ENCODE measurements at places on chromosomes 2 and 18.
A peak's percentile ranks its signal among the peaks of the same experiment; 100 is the strongest.

GRCh38 chr18:30860741-30861140 is 181.8 kb downstream of the DSC3 start:
- no peak for DNase-seq

DNA sequence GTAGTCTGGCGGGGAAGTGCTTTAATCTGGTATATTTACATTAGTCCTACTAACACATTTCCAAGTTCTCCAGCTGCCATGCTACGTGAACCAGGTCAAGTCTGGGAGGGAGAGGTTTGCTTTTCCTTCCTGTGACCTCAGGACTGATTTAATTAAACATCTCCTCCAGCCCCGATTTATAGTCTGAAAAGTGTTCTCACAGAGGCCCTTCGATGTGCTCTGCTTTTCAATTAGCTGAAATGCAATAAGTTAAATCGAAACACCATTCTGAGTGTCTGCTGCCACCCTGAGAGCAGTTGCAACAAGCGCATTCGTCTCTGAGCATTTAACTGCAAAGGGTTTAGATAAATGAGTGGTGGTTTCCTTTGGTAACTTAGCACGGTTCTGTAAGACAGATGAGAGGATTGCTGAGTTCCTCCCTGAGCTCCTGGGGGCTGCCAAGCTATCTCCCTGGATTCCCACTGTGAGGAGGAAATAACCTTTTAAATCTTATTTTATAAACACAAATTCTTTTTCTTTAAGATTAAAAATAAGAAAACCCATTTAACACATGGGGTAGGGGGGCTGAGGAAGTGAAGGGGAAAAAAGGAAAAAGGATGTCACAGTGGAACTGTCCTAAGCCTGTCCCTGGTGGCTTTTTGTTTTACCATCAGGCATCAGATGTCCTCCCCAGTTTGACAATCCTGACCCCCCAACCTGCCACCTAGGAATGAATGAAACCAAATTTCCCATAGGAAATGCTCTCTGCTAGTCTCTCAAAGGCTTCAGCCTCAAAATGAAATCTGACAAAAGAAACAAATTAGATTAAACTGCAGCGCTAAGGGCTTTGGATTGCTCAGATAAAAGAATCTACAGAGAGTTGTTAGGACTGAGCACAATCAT is 56.5 kb upstream of the CREB1 start:
- DNase-seq = peak; percentile 85

DNA sequence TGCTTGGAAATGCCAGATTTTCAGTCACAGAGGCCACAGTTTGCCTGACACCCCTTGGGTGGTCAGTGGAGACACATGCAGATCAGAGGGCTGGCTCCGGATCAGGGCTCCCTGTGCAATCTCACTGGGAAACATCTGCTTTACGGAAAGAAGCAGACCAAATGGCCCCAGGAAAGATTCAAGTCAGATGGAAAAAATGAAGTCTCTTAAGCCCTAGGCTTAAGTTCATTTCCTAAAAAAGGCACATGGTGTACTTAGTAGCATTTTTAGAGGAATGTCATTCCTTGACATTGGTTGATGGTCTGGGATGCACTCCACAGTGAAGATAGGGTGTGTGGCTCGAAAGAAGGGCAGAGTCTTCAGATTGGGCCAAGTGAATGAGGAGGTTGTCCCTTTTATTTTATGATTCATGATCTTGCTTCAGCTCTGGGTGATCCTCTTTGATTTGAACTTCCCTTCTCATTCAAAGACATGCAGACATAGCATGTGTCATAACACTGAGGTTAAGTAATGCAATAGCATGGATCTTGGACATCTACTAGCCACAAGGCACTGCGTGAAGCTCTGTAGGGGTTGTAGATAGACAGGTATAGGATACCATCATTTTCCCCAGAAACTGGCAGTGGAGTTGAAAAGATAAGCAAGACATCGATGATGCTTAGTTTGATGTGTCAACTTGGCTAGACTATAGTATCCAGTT is 56.5 kb downstream of the KCNE4 start:
- DNase-seq = no peak

GRCh38 chr18:59633317-59633716 is 63.9 kb downstream of the CCBE1 start:
- DNase-seq = no peak

GRCh38 chr2:39421354-39421753 is 15.7 kb downstream of the MAP4K3 start:
- no peak for DNase-seq

DNA sequence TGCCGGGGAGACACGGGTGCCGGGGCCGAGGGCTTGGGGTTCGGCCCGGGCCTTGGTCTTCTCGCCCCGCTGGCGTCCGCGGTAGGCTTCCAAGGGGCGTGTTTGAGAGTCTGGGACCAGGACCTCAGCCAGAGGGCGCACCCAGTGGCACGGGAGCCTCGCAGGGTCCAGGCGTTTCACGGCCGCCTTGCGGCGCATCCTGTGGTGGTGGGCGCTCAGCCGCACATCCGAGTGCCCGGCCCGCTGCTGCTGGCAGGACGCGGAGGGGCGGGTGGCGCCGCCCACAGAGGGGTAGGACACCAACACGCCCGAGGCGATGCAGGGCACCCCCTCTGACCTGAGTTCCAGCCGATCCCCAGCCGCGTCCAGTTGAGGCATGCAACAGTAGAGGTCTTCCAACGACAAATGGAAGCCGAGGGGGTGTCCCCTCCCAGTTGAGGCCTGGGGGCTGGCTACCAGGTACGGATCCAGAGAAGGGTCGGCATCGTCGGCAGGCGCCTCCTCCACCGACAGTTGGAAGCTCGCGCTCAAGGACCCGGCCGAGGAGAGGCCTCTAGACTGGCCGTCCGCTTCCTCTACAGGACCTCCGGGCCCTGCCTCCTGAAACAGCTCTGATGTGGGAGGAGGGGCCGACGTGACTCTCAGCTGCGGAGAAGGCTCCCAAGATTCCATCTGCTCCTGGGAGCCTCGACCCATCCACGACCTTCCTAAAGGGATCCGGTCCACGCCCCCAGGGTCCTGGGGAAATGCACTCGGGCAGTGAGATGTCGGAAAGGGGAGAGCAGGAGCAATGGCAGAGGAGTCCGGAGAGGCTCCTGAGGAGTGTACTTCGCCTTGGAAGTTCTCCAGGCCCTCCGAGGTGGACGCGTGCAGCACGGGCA is 6.3 kb downstream of the C2orf81 start:
- peak; percentile 36 for DNase-seq

DNA sequence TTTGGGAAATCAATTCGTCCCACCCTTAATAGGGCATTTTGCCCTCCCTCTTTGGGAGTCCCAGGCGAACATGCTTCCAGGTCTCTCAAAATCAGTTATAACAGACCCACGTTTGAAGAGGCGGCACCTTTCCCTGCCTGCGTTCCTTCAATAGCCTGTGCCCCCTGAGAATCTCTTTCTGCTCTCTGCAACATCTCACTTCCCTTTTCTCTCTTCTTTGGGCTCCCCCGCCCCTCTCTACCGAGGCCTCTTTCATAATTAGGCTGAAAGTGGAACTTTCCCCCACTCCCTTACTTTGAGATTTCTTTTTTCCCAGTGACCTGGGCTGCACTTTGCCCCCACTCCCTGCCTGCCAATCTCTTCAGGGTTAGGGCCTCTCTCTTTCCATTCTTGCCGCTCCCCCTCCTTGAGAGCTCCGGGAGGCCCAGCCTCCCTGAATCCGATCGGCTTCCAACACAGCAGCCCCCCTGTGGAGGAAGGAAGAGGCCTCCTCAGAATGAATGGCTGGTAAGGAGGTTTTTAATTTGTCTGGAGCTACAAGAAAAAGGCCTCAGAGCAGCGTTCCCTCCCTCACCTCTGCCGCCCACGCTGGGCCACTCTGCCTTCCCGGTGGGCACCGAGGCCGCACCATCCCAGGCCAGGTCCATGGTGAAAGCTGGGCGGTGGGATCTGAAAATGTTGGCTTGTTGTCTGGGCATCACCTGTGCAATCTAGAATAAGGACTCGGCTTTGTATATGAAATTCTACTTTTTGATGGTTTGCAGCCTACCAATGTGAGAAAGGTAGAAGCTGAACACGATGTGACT is 162.6 kb upstream of the SIX3 start:
- no peak for DNase-seq

DNA sequence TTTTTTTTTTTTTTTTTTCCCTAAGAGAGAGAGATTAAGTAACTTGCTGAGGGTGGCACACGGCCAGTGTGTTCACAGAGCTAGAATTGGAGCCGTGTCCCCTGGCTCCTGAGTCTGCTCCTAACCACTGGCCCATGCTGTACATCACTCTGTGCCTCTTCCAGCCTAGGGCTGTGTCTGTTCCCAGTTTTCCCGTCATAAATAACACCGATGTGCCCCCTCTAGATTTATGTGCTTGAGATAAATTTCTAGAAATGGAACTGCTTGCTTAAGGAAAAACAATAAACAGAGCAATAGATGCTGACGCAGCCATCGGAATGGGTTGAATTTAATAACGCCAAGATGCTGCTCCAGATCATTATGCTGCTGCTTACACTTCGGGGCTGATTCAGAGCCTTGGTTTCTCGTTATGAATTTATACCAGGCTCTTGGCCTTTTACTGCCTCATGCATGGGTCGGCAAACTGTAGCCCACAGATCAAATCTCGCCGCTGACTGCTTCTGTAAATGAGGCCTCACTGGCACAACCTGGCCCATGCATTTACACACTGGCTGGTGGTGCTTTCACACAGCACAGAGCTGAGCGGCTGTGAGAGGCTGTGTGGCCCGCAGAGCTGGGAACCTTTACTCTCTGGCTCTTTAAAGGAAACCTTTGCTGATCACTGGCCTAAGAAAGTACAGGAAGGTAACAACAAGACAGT is 58.1 kb downstream of the NDUFA10 start:
- no peak for DNase-seq

- DNase-seq = no peak
These were observed 60.6 kb downstream of the ZNF516 start for GRCh38 chr18:76434452-76434851.

- DNase-seq = no peak
These were observed 146.3 kb upstream of the TTC39C start for GRCh38 chr18:23868136-23868785.

DNA sequence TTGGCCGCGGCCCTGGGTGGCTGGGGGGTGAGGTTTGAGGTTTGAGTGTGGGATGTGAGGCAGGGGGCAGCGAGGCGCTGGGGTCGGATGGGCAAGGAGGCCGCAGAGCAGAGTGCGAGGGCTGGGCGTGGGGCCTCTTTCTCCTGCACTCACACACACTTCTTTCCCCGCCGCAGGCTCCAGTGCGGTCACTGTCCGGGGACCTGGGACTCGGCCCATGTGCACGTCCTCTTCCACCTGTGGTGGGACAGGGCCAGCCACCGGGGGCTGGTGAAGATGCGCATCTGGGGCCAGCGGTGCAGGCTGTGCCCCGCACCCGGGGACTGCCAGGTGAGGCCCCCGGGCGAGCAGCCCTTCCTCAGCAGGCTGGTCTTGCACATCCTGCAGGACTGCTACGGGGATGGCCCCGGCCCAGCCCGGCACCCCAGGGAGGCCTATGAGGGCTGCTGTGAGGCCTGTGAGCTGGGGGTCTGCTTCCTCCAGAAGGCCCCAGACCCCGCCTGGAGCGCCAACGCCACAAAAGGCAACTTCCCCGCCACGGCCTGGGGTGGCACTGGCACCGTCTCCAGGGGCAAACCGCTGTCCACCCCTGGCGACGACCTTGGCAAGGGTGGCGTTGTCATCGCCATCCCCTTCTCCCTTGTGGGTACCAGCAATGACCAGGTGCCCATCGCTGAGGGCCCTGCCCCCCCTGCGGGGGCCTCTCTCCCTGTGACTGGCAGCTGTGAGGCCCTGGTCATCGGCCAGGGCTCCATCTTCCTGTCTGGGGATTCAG is 2.2 kb downstream of the RTP5 start:
- no peak for DNase-seq

- no peak for DNase-seq
These were observed 80.5 kb downstream of the GALNT14 start for GRCh38 chr2:31057691-31058090.

DNA sequence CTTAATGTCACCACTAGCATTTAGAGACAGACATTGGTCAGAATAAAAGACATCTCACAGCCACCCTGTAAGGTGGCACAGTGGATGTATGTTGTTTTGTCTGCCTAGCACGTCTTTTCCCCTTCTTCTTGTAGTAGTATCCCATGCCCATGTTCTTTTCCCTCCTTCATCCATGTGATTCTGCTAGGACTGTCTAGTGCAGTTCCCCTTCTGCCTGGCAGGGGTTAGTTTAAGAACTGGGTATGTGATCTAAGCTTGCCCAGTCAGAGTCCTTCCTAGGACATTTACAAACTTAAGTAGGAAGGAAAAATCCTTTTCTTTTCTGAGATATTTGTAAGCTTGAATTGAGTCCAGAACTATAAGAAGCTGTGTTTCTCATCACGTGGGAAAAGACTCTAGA is 172.3 kb downstream of the BABAM2 start:
- DNase-seq = no peak

Data from midbrain (tissue), 1 donor.